ENCODE measurements at places on chromosomes 1 and 21.

GRCh38 chr1:151718011-151718431 lies 1.4 kb upstream of the CELF3 start:
- DNase-seq = no peak

- no peak for DNase-seq
Observed at GRCh38 chr1:245541369-245541768, 386.6 kb downstream of the KIF26B start.

DNA sequence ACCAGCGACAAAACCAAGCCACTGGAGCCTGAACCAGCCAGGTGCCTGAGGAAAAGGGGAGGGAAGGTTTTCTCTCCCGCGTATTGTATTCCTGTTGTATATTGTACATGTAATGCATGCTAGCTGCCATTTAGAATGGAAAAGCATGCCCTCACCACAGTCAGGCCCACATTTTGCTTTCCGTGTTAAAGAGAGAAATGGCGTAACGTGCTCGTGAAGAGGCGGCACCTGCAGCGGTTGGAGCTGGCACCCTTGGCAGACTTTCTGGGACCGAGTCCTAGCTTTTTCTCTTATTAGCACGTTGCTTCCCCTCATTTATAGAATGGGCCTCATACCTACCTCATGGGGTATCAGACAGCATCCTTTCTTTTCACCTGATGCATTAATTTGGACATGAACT lies 135.3 kb upstream of the IRF2BP2 start:
- DNase-seq = no peak

DNA sequence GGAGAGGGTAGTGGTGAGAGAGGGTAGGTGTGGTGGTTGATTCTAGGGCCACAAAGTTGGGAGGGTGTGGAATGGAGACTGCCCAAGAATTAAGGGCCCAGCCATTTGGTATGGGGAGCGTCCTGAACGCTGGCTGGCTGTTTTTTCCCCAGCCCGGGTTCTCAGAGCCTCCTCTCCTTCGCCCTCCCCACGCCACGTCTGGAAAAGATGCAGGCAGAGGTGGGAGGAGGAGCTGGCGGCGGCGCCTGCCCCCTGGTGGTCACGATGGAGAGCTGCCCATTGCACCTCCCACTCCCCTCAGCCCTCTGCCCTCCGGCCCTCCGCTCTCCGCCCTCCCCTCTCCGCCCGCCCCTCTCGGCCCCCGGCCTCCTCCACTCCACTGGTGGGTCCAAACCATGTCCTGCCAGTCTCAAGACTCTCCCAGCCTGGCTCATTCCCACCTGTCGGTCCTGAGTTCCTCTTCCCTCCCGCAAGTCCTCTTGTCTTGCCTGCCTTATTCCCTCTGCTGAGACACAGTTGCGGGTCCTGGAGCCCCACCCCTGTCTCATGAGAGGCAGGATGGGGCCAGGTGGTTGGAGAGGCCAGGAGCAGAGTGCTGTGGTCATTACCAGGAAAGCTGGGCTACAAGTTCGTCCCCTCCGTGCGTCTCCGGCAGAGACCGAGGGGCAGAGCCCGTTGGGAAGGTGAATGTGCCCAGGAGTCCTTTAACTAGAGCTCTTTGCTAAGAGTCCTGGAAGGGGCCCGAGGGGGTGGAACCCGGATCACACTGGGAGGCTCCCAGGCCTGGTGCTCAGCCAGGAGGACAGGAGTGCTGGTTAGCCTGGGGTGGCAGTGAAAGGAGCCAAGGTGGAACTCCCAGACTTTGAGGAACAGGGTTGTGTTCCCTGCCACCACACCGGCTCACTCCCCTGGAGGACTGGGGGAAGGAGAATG lies 22.6 kb downstream of the ETNK2 start:
- peak; percentile 44 for DNase-seq

DNA sequence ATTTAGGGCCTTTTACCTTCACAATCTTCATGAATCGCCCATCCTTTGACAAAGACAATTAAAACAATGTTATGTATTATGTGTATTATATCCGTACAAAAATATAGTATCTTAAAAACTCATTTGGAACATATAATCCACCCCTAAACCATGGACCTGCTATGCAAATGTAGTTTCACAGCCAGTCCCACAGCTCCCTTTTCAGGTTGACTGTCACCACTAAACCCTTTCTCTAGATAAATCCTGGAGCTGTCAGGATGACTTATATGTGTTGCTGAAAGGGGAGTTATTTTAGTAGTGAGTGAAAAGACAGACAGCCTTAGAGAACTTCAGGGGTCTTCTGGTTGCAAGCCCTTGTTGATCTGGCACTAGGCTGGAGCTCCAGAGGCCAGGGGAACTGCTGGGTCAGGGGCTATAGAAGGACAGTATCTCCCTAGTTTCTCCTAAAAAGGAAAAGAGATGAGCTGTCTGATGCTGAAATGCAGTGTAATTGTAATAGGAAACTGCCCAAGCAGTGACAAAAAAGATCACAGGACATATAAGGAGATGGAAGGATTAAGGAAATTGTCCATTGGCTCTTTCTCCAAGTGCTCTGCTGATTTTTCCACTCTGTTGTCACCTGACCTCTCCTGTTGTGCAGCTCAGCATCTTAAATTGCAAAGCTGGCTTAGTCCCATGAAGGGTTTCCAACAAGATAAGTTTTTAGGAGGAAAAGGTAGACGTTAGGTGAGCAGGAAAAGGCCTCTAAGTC lies 127.7 kb downstream of the S1PR1 start:
- no peak for DNase-seq

GRCh38 chr1:214111796-214112195 lies 124.0 kb downstream of the PROX1 start:
- DNase-seq = no peak

- DNase-seq = no peak
Observed at GRCh38 chr21:33296156-33296555, 28.6 kb upstream of the IFNAR1 start.

DNA sequence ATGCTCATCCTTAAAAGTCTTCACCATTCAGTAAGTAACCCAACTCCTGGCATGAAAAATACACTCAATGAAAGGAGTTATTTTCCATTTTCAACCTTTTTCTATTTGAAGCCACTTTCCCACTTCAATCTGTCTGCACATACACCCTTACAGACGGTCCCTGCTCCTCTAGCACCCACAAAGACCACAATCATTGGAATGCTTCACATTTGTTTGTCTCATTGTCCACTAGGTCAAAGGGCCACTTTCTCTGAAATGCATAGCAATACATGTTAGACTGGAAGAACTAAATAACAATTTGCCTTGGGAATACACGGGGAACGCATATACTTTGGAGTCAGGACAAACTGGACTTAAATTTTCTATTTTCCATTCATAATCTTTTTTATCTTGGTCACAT lies 487.1 kb upstream of the C1orf87 start:
- DNase-seq = no peak

- no peak for DNase-seq
Observed at GRCh38 chr1:52192436-52192835, 50.5 kb downstream of the ZFYVE9 start.

- DNase-seq = no peak
Observed at GRCh38 chr1:156894711-156895454, 1.4 kb downstream of the PEAR1 start.

DNA sequence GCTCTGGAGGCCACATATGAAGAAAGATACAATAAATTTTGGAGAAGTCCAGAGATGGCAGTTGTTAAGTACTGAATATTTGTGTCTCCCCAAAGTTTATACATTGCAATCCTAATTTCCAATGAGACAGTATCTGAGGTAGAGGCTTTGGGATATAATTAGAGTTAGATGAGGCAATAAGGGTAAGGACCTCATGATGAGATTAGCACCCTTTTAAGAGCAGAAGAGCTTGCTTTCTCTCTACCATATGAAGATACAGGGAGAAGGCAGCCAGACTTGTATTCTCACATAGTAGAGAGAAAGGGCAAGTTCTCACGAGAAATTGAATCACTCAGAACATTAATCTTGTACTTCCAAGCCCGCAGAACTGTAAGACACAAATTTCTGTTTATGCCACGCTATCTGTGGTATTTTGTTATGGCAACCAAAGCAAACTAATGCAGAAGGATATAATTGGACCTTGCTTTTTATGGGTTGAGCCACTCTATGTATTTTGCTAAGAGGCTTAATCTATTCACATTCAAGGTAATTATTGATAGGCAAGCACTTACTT lies 430.1 kb downstream of the KCNT2 start:
- DNase-seq = no peak

GRCh38 chr21:17334484-17334883 lies 178.4 kb upstream of the CXADR start:
- DNase-seq = no peak

DNA sequence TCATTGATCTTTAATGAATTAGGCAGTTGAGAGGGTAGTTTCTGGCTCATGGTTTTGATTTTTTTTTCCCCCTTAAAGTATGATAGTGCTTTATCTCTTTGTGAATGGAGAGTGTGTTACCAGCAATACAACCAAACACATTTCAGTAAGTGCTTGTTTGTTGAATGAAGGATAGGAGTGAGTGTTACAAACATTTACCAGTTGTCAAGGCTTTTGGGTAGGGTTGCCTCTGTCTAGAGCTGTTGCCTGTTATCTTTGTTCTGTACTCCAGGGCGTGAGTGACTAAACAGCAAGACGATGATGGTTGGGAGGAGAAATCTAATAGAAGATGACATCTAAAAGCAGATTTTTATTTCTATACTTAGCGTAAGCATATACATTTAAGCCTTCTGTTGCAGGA lies 21.5 kb downstream of the MAP3K7CL start:
- DNase-seq = no peak

DNA sequence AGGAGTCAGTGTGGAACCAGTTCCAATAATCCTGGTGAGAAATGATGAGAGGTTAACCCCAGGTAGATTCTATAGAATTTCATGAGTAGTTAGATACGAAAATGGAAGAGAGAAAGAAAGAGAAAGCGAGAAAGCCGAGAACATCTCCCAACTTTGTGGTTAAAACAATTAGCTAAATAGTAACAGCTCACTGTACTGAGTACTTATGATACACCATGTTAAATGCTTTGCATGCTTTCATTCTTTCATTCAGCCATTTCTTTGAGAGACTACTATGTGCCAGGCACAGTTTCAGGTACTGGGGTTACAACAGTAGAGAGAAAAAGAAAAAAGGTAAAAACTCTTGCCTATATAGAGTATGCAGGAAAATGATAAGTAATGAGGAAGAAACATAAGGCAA lies 109.7 kb upstream of the SYT6 start:
- no peak for DNase-seq

DNA sequence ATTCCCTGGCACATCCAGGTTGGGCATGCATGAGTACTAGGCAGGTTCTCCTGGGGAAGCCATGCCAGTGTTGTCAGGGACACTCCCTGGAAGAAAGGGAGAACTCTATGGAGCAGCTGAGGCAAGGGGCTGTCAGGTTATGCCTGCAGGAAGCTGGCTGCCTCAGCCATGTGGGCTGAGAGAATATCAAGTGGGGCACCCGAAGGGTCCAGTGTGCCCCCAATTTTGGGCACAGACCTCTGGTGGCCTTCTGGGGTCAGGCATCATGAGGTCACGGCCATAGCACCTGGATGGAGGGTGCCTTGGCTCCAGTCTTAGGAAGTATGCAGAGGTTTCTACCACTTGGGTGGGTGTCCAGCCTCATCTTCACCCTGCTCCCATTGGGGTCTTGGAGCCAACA lies 2.6 kb downstream of the CSF3R start:
- DNase-seq = no peak

- DNase-seq = no peak
Observed at GRCh38 chr1:207860531-207860930, 50.4 kb downstream of the CD34 start.

DNA sequence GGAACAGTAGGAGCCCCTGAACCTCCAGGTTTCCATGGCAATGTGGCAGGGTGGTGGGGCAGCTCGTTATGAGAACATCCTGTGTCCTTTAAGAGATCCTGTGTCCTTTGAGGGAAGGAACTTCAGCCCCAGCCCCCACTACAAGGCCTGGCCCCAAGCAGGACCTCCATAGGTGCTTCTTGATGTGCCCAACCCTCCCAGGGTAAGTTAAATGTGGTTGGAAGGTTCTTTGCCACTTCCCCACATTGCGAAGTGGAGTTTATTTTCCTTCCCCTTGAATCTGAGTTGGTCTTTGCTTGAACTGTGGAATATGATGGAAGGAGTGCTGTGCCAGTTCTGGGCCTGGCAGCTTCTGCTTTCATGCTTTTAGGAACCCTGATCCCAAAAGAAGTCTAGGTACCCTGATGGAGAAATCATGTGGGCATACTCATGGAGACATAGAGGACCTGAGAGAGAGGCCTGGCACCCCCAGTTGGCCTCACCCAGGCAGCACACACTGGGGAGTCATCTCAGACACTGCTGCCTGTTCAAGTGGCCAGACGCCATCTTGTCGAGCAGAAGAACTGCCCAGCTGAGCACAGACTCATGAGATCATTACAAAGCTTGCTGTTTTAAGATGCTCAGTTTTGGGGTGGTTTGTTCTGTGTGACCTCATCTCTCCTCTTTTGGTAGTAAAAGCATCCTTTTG lies 44.1 kb upstream of the ACTL8 start:
- DNase-seq = no peak

- no peak for DNase-seq
Observed at GRCh38 chr1:246261639-246262038, 245.4 kb downstream of the SMYD3 start.

- peak; percentile 63 for DNase-seq
Observed at GRCh38 chr1:1470626-1471388, 758 bp upstream of the ATAD3B start.

GRCh38 chr1:183957216-183957830 lies 80.2 kb downstream of the COLGALT2 start:
- no peak for DNase-seq

GRCh38 chr1:14891991-14892390 lies 261.6 kb upstream of the TMEM51 start:
- DNase-seq = no peak

DNA sequence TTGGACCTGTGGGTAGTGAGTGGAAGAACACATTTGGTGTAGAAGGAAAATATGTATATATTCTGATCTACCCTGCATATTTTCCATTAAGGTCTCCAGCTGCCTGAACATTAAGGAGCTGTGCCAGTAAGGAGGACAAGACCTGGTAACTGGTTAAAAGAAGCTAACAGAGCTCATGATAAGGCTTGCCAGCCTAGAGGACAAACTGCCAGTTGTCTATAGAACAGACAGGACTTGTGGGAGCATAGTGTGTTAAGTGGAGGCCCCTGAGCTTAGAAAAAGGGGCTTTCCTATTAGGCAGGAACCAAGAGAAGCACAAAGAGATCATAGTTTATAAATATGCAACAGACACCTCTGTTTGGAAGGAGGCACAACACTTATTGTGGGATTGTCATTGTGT lies 23.0 kb downstream of the DNM3 start:
- no peak for DNase-seq
